Pancreas (tissue), 10 donors: ENCODE measurements at places on chromosomes 5 and 9. TPM values are rescaled to one million over a fixed set of nuclear protein-coding genes. Genes with fewer than 3 reads are reported as not detected.

The BHMT gene
- 0.66 TPM for total RNA-seq

The ACER2 gene
- 6.4 TPM for total RNA-seq

The GRIN1 gene
- total RNA-seq = not detected

The IL33 gene
- total RNA-seq = 2.6 TPM

The SPINK6 gene
- total RNA-seq = not detected

The SPOCK1 gene
- total RNA-seq = 1.7 TPM
